ENCODE measurements at places on chromosomes 13 and 19. TPM values are rescaled to one million over a fixed set of nuclear protein-coding genes. Genes with fewer than 3 reads are reported as not detected.

GRCh38 chr19:15300533-15301197 lies 31.7 kb downstream of the BRD4 start:
- no peak for DNase-seq
- no peaks in the 10 kb centered on the region for H3K27me3 ChIP-seq

- H3K4me3 ChIP-seq = no peak overlapping the region
- no peaks in the 10 kb centered on the region for H3K36me3 ChIP-seq
- H3K4me1 ChIP-seq = no peaks in the 10 kb centered on the region
- H3K27me3 ChIP-seq = no peaks in the 10 kb centered on the region
- H3K27ac ChIP-seq = no peak overlapping the region
Observed at GRCh38 chr19:13208672-13209483, 58.7 kb downstream of the IER2 start.

The ATP8B3 gene
- total RNA-seq = 0.51 TPM

The FAM124A gene
- 0.47 TPM for total RNA-seq

The HCST gene
- total RNA-seq = 0.67 TPM

The PSG1 gene
- not detected for total RNA-seq

GRCh38 chr13:27362064-27362751 lies 62.2 kb upstream of the GTF3A start:
- H3K36me3 ChIP-seq = no peaks in the 10 kb centered on the region
- H3K4me1 ChIP-seq = peaks cover 5% of the 10 kb centered on the region
- peak; percentile 83 for DNase-seq
- H3K27me3 ChIP-seq = no peaks in the 10 kb centered on the region

GRCh38 chr19:18577365-18577914 lies 5.8 kb downstream of the UBA52 start:
- peaks cover 8% of the 10 kb centered on the region for H3K4me1 ChIP-seq
- peaks cover 16% of the 10 kb centered on the region for H3K36me3 ChIP-seq
- no peak for DNase-seq
- no peaks in the 10 kb centered on the region for H3K27me3 ChIP-seq

DNA sequence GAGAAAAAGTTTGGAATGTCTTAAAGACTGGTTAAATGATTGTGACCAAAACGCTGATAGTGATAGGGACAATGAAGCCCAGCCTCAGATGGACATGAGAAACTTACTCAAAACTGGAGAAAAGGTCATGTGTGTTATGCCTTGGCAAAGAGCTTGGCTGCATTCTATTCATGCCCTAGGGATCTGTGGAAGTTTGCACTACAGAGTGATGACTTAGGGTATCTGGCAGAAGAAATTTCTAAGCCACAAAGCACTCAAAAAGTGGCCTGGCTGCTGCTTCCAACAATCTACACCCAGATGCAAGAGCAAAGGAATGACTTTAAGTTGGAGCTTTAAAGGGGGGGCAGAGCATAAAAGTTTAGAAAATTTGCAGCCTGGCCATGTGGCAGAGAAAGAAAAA lies 521.3 kb downstream of the UQCRFS1 start:
- H3K4me1 ChIP-seq = no peaks in the 10 kb centered on the region
- no peak for DNase-seq
- no peak overlapping the region for H3K27ac ChIP-seq
- H3K36me3 ChIP-seq = no peaks in the 10 kb centered on the region
- H3K4me3 ChIP-seq = no peak overlapping the region
- no peaks in the 10 kb centered on the region for H3K27me3 ChIP-seq

GRCh38 chr13:37651891-37652290 lies 53.3 kb upstream of the POSTN start:
- no peak for DNase-seq
- H3K27me3 ChIP-seq = no peaks in the 10 kb centered on the region
- no peaks in the 10 kb centered on the region for H3K4me1 ChIP-seq

The SLC25A42 gene
- 3.9 TPM for total RNA-seq

DNA sequence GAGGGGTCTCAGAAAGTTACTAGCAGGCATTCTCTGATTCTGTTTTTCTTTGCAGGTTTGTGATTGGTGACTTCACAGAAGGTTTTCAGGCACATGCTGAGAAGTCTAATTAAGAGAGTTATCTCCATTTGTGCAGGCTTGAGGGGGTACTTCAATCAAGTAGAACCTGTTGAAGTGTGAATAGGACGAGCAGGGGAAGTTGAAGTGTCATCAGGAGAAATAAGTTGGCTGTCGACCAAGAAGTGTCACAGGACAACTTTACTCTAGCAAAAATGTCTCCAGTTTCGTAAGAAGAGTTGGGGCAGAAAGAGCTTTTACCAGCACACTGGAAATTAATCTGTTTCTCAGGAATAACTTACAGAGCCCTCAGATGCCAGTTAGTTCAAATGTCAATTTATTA lies 576.5 kb upstream of the SLITRK5 start:
- no peak overlapping the region for H3K27ac ChIP-seq
- H3K27me3 ChIP-seq = no peaks in the 10 kb centered on the region

GRCh38 chr13:62910541-62911060 lies 1495.0 kb upstream of the PCDH20 start:
- no peaks in the 10 kb centered on the region for H3K27me3 ChIP-seq
- H3K4me1 ChIP-seq = no peaks in the 10 kb centered on the region
- no peak for DNase-seq

The KASH5 gene
- 1.9 TPM for total RNA-seq

GRCh38 chr19:3534375-3535234 lies 4.4 kb upstream of the TEKTIP1 start:
- no peaks in the 10 kb centered on the region for H3K4me1 ChIP-seq
- H3K27ac ChIP-seq = no peak overlapping the region
- no peak for DNase-seq

DNA sequence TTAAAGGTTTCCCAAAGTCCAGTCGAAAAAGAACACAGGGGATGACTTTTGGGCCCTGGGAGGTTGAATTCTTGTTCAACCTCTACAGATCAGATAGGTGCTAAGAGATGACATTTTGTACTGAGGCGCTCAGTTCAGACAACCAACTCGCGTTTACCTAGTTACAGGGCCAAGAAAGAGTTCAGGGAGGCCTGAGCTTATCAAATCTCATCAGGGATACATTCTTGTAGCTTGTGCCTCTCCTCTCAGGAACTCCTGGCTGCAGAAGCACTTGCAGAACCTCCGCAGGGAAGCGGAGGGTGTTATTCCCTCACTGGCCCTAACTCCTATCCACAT lies 825 bp downstream of the ZNF776 start:
- H3K36me3 ChIP-seq = peaks cover 6% of the 10 kb centered on the region
- H3K4me3 ChIP-seq = peak overlapping the region; percentile 85
- no peaks in the 10 kb centered on the region for H3K27me3 ChIP-seq
- DNase-seq = no peak

The POSTN gene
- 0.46 TPM for total RNA-seq

GRCh38 chr13:30362869-30363268 lies 55.5 kb upstream of the KATNAL1 start:
- H3K36me3 ChIP-seq = no peaks in the 10 kb centered on the region
- no peaks in the 10 kb centered on the region for H3K27me3 ChIP-seq

DNA sequence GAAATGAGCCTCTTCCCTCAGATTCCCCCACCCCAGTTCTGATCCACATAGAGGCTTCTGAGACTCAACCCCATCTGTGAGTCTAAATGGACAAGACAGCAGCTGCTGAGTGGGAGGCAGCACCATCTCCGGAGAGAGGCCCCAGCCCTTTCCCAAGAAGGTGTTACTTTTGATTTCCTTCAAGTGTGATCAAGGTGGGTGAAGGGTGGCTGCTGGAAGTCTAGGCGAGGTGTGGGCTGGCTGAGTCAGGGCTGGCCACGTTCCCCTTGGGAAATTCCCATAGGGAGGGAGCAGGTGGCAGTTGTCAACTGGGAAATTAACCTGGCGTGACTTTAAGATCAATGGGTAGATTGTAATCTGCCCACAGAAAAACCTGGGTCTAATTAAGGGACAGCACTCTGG lies 148.0 kb downstream of the FOXO1 start:
- DNase-seq = peak; percentile 62
- no peaks in the 10 kb centered on the region for H3K36me3 ChIP-seq
- no peaks in the 10 kb centered on the region for H3K27me3 ChIP-seq
- H3K4me3 ChIP-seq = no peak overlapping the region

All from pancreas (tissue), 10 donors.